ENCODE measurements at places on chromosomes 11 and 22. TPM values are rescaled to one million over a fixed set of nuclear protein-coding genes. Genes with fewer than 3 reads are reported as not detected.

Gene HEPHL1
- total RNA-seq: not detected

Gene CARD18
- total RNA-seq: not detected

Gene SCN3B
- 3.2 TPM for total RNA-seq

Gene SNU13
- total RNA-seq: 111 TPM

Gene LAMTOR1
- 100 TPM for total RNA-seq

Gene SLC6A5
- not detected for total RNA-seq

Gene FAM180B
- not detected for total RNA-seq

Gene ZP1
- not detected for total RNA-seq

Gene SERPING1
- total RNA-seq: 490 TPM

Gene HBE1
- total RNA-seq: not detected

Gene FGF4
- total RNA-seq: not detected

Gene FUT4
- total RNA-seq: 6.0 TPM

Gene MPPED2
- 1.3 TPM for total RNA-seq

Gene THRSP
- total RNA-seq: not detected

Gene RCOR2
- 0.69 TPM for total RNA-seq

Gene DEFB131B
- not detected for total RNA-seq

Gene FJX1
- 5.9 TPM for total RNA-seq

Gene HEPACAM
- total RNA-seq: 0.14 TPM

Gene IRF7
- 56.2 TPM for total RNA-seq

Gene KCNJ5
- 8.5 TPM for total RNA-seq

Gene KRTAP5-10
- not detected for total RNA-seq

Gene HPX
- 1.4 TPM for total RNA-seq

Gene MAPK8IP2
- total RNA-seq: 2.6 TPM

Gene PGA3
- not detected for total RNA-seq

Gene CSRP3
- total RNA-seq: not detected

Gene ELFN2
- total RNA-seq: 0.72 TPM

Gene KCNJ4
- not detected for total RNA-seq

Gene GVQW3
- total RNA-seq: 2.0 TPM

Gene SGSM1
- 3.8 TPM for total RNA-seq

Gene CD3E
- total RNA-seq: 14.5 TPM

Gene PVALB
- 2.5 TPM for total RNA-seq

Gene MISFA
- 4.6 TPM for total RNA-seq

Gene SEC14L6
- 17.2 TPM for total RNA-seq

Gene P2RX6
- 2.2 TPM for total RNA-seq

Gene TSG101
- 46.6 TPM for total RNA-seq

Gene MUC6
- total RNA-seq: not detected

Gene TMPRSS4
- 3.0 TPM for total RNA-seq

Gene IL18
- 49.9 TPM for total RNA-seq

Gene CST6
- 23.7 TPM for total RNA-seq
